ENCODE measurements at places on chromosomes 6 and 20. TPM values are rescaled to one million over a fixed set of nuclear protein-coding genes. Genes with fewer than 3 reads are reported as not detected.
A peak's percentile ranks its signal among the peaks of the same experiment; 100 is the strongest.

DNA sequence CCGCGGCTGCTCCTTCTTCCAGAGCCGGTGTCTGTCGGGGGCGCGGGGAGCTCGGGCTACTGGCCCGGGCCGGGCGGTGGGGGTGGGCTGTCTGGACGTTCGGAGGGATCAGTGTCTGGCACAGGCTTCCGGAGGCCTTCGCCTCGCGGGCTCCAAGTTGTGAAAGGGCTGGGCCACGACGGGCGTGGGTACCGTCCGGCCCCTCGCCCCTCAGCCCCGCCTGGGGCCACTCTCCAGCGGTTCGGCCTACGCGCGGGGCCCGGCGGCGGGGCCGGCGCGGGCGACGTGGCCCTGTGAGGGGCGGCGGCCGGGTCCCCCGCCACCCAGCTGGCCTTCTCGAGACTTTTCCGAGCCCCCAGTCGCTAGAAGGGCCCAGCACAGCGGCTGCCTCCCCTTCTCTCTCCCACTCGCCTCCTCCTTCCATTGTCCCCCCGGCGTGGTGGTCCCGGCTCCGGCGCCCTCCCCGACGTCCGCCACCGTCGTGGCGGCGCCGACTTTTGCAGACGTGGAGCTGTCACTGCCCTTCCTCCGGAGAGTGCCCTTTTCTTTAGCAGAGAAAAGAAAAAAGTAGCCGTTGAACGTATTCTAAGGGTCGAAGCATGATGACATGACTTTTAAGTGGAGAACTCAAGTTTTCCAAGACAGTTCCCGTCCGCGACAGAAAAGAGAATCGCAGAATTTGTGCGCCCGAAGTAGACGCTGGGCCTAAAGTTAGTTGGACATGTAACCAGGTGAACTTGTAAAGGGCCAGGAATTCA is 571 bp downstream of the ITCH start:
- no peaks in the 10 kb centered on the region for H3K27me3 ChIP-seq
- H3K4me3 ChIP-seq: peak overlapping the region; percentile 100
- no peaks in the 10 kb centered on the region for H3K36me3 ChIP-seq
- H3K4me1 ChIP-seq: no peaks in the 10 kb centered on the region
- peak; percentile 18 for DNase-seq

DNA sequence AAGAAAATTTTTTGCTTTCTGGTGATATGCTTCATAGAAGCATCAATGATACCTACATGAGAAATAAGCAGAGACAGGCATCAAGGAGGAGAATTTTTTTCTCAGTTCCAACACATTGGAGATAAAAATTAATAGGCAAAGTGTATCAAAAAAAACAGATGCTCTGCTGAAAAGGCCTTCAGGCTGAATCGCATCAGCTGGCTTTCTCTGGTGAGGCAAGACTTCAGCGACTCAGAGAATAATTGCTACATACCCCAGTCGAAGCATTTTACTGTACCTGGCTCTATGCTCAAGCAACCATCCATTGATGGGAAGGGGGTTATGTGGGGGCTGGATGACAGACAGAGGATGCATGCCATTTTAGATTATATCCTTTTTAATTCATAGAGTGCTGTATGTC is 415.1 kb downstream of the TFAP2A start:
- H3K4me1 ChIP-seq: no peaks in the 10 kb centered on the region
- DNase-seq: no peak
- no peak overlapping the region for H3K4me3 ChIP-seq
- H3K36me3 ChIP-seq: no peaks in the 10 kb centered on the region
- no peak overlapping the region for H3K27ac ChIP-seq

DNA sequence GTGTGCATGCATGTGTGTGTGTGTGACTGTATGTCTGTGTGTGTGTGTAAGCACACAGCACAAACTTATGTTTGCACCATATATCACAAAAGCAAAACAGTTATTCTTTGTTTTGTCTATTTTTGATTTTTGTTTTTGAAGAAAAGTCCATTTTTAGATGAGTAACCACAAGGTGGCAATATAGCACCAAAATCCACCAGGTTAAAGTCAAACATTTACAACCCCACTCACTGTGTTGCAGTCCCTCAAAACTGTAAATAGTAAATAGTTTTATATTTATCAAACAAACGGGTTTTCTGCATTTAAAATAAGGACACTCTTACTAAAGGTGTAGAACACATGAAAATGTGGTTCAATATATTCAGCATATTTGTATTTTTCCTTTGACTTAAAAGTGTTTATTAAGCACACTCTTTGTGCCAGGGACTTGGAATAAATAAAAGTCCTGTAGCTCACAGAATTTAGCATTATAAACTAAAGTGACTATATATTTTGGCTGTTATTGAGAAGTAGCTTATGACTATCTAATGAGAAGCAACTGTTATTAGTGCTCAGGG is 118.5 kb downstream of the GFRAL start:
- no peaks in the 10 kb centered on the region for H3K36me3 ChIP-seq
- no peak overlapping the region for H3K4me3 ChIP-seq
- peaks cover 16% of the 10 kb centered on the region for H3K4me1 ChIP-seq
- H3K27me3 ChIP-seq: no peaks in the 10 kb centered on the region

DNMT3B gene
- 1.5 TPM for total RNA-seq

DNA sequence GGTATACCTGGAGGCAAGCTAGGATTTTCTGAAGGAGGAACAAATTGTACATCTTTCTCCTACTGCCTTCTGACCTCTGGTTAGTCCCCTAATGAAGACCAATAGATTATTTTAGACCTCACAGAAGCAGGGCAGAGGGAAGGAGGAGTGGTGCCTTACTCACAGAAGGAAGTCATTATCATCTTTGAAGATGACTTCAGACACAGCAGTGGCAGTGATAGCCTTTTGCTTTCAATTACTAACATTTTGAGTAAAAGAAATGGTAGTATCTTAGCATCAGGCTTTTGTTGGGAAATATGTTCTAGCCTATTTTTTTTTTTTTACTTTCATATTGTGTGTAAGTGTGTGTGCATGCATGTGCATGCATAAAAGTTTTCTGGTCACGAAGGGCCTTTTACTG is 164.2 kb upstream of the PLN start:
- H3K27ac ChIP-seq: no peak overlapping the region
- H3K36me3 ChIP-seq: no peaks in the 10 kb centered on the region
- H3K4me1 ChIP-seq: no peaks in the 10 kb centered on the region

DNA sequence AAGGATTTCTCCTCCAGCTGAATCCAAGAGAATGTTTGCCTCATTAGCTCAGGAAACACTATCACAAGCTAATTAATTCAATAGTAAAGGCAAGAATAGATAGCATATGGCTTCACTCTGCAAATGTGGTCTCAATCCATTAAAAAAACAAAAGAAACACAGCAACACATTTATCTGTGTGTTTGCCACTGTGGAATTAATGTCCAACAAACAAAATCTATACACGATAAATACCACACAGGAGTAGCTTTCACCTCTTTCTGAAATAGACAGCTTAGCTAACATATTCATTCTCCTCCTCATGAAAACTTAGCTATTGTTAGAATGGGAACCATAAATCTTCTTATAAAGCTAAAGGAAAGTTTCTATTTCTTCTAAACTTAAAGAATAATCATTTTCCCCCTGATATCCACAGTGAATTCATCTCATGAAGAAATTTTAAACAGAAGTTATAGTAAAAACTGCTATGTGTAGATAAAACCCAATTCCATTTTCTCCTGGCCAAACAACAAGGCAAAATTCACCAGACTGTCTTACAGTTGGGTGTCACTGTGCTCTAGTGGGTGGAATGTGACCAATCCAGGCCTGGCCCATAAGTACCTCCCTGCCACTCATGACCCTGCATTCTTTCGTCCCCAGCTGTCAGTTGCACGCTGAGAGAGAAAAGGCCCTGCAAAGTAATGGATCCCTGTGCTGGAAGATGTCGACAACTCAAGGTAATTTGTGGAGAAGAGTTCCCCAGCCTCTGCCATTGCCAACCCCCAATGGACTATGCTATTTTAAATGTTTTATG is 92.9 kb upstream of the NRSN1 start:
- DNase-seq: no peak
- no peak overlapping the region for H3K27ac ChIP-seq
- H3K4me1 ChIP-seq: no peaks in the 10 kb centered on the region
- no peak overlapping the region for H3K4me3 ChIP-seq

DNA sequence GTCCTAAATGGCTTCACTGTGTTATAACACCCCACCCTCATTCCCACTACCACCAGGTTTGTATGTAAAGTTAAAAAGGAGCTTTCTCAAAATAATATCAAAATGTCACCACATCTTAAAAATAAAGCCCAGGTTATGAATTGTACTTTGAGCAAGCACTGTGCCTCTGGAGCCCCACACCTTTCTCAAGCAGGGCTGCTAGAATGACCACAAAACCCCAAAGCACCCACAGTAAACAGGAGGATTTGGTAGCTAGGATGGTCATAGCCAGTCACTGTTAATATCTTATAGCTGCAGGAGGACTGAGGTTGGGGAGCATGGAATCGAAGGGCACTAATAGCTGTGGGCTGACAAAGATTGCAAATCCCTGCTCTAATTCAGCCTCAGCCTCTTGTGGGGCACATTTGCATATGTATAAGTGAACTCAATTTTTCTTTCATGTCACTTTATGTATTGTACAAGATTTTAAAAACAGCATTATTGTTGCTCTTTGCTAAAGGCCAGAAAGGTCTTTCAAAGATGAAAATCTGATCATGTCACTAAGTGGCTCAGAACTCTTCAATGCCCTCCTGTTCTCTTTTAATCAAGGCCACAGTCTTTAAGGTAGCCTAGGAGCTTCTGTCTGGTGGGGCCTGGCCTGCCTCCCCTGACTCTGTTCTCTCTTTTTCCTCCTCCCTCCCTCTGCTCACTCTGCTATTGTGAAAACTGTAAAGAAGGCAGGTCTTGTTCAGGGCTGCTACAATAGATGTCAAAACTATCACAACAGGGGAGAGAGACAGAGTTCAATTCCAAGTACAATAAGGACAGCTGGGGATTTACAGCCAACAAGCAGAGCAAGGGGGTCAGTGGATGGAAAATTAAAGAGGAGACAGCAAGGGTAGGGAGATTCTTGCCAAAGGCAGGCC is 101.6 kb downstream of the TMEM200A start:
- no peak overlapping the region for H3K27ac ChIP-seq
- H3K4me3 ChIP-seq: no peak overlapping the region
- H3K27me3 ChIP-seq: no peaks in the 10 kb centered on the region
- no peaks in the 10 kb centered on the region for H3K4me1 ChIP-seq
- no peaks in the 10 kb centered on the region for H3K36me3 ChIP-seq

GRCh38 chr6:66245231-66245630 is 538.2 kb upstream of the EYS start:
- no peak overlapping the region for H3K4me3 ChIP-seq
- no peak for DNase-seq
- no peaks in the 10 kb centered on the region for H3K36me3 ChIP-seq
- H3K27ac ChIP-seq: no peak overlapping the region
- H3K4me1 ChIP-seq: no peaks in the 10 kb centered on the region
